ENCODE measurements at places on chromosomes 11 and 22. TPM values are rescaled to one million over a fixed set of nuclear protein-coding genes. Genes with fewer than 3 reads are reported as not detected.

The BRD1 gene
- total RNA-seq, result 25.0 TPM

The C22orf15 gene
- not detected for total RNA-seq

The SNX32 gene
- not detected for total RNA-seq

The NRXN2 gene
- total RNA-seq, result 8.8 TPM

The OR51B5 gene
- not detected for total RNA-seq

The LSP1 gene
- total RNA-seq, result 46.4 TPM

The MRGPRE gene
- total RNA-seq, result not detected

The OR2AG2 gene
- total RNA-seq, result 0.06 TPM

The NNMT gene
- total RNA-seq, result 1,405 TPM

Measured in mesenteric fat pad (tissue), 1 donor.